Suppressor macrophage treated with lipopolysaccharide for 1 hour (primary cell): ENCODE measurements at places on chromosomes 2 and 18.

DNA sequence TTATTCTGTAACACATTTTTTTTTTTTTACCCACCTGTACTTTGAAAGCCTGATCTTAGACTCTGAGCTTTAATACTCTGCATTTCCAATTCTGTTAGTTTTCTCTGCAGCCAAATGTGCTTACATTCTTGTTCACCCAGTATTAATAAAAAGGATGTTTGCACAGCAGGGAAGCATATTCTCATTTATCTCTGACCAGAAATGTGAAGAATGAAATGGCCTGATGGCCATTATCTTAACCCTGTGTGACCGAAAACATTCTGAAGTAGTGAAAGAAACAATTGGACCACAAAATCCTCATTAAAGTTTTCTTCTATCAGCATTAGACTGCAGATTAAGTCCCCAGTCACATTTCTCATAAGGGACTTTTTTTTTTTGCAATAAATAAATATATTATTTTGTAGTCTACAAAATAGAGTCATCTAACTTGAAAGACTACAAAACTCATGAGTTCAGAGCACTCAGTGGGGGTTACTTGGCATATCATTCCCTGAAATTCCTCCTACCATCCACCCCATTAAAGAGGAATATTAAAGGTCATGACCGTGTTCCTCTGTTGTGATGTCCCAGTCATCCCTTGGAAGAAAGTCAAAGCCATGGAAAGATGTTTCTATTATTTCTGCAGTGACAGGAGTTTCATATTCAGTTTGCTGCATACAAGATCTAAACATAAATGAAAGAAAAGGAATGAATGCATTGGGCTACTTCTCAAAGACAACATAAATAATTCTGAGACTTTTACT, 364.4 kb downstream of the RND3 start:
- DNase-seq: no peak

- DNase-seq: no peak
Measured at GRCh38 chr2:240603081-240603835, 16.7 kb downstream of the CAPN10 start.

DNA sequence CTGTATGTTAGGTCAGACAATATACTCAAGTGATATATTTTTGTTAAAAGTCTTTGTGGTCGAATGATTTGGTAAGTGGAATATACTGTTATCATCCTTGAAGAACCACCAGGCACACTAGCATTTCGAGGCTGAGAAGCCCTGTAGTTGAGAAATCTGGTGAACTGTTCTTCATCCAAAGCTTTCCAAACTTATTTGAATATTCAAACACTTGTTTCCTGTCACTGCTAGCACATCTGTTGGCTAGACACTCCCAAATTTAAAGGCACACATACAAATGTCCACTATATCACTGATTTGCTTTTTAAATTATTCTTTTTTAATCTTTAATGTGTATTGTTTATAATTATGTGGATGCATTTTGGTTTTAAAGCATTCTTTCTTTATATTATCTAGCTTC, 241.9 kb upstream of the CNTNAP5 start:
- DNase-seq: no peak

- DNase-seq: no peak
Measured at GRCh38 chr2:81672923-81673322, 1368.4 kb upstream of the LRRTM1 start.

DNA sequence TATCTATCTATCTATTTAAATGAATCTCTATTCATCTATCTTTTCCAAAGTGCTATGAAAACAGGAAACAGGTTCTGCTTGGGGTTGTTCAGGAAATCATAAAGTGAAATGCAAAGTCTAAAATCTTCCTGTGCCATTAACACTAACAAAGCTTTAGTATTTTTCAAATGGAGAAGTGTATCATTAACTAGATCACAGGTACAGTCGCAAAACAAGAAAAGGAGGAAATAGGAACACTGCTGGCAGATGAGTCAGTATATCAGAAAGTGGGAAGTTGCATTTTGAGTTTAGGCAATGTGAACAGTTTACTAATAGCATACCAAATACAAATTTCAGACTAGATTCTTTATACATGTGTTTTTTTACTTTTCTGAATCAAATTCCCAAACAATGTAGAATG, 888.5 kb upstream of the FSHR start:
- peak; percentile 25 for DNase-seq

DNA sequence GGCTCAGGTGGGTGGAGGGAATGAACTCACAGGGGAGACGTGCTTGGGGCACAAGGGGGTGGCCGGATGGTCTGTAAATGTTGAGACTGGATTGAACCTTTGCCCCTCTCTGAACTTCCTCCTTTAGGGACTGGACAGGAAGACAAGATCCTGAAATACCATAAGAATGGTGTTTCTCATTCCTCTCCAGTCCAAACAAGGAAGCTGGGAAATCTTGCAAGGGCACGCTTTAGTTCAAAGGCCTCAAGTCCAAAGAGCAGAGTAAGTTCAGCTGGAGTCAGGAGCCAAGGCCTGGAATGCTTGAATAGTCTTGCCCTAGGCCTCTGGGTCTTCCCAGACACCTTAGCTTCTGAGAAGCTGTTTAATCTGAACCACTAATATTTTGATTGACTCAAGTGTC, 52.4 kb upstream of the SIX3 start:
- DNase-seq: no peak

- peak; percentile 88 for DNase-seq
Measured at GRCh38 chr2:160429248-160430000, 64.2 kb downstream of the RBMS1 start.

DNA sequence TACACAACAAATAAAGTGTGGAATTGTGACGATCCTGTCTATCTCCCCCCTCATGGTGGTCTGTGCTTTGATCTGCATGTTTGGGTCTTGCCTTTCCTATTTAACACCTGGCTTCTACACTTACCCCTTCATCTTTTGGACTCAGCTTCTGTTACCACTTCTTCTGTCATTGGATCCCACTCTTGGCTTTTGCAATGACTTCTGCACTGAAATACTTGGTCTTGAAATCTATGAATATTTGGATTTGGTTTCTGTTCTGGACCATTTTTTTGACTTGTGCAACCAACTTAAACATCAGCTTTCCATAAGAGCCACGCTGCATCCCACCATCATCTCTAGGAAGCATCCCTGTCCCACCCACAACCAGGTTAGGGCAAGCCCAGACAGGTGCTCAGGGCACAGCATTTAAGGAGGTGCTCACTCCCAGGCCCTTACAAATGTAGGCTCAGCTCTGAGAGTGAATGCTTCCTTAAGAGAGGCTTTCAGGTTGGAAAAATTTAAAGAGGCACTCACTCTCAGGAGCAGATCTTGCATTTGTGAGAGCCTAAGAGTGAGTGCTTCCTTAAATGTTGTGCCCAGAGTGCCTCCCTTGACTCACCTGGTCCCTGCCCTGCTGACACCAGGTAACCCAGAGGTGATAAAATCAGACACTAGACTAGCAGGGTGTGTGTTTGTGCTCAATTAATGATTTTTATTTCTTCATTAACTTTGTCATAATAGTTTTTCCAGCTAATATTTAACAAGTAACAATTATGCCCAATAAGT, 124.5 kb upstream of the SH3BP4 start:
- no peak for DNase-seq

DNA sequence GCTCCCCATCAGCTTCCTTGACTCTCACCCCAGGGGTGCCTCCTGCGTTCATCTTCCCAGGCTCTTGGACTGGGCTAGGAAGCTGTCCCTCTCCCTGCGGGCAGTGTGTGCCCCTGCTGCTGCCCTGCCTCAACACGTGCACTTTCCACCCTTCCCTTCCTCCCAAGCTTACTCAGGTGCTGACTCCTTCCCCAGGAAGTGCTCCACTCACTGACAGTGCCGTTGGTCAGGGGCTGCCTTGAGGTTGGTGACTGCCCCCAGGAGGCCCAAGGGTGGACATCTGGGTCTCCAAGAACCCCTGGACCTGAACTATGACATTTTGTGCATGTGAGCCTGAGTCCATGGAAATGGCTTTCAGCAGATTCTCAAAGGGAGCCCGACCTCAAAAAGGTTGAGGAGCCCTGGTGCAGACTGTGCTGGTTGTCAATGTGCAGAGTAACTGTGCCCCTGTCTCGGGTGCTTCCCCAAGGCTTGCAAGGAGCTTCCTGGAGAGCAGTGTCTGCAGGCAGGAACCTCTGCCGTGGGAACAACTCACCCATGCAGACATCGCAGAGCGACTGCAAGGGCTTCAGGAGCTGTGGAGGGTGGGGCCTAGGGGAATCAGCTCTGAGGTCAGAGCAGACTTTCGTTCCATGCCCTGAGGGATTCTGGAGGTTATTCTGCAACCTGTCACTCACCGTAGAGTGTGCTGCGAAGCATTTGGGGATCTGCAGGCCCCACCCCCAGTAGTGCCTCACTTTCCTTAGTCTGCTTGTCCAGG, 116.5 kb upstream of the MCFD2 start:
- no peak for DNase-seq

- no peak for DNase-seq
Measured at GRCh38 chr2:184047536-184047935, 550.8 kb upstream of the ZNF804A start.

DNA sequence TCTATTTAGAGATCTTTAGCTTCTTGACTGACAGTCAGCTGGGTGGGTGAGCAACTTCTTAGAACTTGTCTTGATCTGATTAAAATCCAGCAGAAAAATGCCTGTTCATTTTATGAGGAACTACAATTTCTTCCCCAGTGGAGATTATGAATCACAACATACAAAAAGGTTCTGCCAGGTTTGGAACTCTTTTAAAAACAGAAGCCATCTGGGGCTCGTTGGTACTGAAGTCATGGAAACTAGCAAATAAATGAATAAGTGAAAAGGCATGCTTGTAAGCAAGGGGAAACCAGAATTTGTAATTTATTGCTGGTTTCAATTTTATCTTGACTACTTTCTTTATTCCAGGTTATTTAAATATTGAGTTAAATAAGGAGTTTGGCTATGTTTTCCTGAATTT, 767.4 kb downstream of the MBD2 start:
- DNase-seq: no peak

- peak; percentile 45 for DNase-seq
Measured at GRCh38 chr2:26243470-26244308, 743 bp downstream of the HADHA start.

GRCh38 chr2:9985531-9986328, 34.2 kb downstream of the GRHL1 start:
- DNase-seq: no peak

- DNase-seq: peak; percentile 63
Measured at GRCh38 chr2:160417745-160418397, 75.7 kb downstream of the RBMS1 start.

DNA sequence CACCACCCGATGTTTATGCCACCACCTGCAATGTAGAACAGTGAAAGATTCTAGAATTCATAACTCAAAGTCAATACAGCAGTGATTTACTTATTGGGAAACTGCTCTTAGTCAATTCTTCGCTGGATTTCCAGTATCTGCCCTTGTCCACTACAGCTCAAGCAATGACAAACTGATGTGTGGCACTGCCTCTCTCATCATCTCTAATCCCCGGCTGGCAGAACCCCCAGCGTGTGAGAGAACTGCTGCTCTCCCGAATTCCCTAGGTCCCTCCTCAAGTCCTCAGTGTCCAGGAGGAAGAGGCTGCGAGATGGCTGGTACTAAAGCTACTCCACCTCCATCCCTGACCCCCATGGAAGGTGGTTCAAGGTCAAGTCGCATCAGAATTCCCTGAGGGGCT, 1.6 kb downstream of the TXNL4A start:
- DNase-seq: no peak

- DNase-seq: no peak
Measured at GRCh38 chr2:80149991-80150390, 154.6 kb downstream of the LRRTM1 start.

DNA sequence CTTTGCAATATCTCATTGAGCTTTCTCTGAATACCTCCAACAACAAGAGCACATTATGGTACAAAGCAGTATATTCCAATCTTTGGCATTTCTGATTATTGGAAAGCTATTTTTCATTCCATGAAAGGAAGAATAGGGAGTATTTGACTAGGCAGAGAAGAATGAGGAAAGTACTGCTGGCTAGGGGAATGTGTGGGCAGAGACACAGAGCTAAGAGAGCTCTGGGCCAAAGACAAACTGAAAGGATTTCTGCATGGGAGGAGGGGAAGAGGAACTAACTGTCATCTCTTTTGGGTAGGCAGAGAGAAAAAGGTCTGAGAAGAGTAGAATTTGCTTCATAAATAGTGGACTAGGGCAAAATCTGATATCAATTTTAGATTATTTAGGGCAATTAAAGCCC, 150.8 kb downstream of the CCDC85A start:
- DNase-seq: no peak

DNA sequence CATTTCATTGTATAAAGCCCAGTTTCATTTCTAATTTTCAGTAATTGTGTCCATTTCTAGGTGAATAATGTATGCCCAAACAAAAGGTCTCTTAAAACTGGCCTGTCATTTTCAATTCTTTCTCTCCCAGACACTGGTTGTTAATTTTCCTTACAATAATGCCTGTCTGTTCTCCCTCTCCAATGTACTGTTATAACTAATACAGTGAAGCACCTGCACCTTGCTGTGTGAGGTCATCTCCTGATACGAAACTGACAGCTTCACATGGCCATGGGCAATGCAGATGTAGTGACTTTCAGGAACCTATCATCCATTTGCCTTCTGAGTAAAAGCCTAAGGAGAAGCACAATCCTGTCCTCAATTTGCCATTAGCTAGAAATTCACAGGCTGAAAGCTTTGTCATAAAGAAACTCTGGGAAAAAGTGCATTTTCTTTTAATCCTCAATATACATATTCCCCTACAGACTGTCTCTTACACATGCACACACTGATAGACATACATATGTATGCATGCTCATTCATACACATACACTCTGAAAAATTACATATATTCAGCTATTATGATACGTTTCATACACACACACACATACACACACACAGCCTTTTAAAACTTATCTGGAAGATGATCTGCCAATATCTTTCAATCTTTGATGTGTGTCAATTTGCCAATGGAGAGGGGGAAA, 1030.3 kb downstream of the TDRD15 start:
- no peak for DNase-seq

DNA sequence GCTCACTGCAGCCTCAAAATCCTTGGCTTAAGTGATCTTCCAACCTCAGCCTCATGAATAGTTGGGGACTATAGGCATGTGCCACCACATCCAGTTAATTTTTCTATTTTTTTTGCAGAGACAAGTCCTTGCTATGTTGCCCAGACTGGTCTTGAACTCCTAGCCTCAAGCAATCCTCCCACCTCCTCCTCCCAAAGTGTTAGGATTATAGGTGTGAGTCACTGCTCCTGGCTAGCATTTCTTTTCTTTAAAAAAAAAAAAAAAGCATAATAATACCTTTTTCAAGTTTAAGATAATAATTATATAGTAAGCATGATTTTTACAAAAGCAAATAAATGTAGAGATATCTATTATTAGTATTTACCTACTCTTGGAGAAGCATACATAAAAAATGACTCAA, 36.1 kb downstream of the PPP4R1 start:
- DNase-seq: no peak

GRCh38 chr2:20080839-20081415, 29.5 kb upstream of the LAPTM4A start:
- no peak for DNase-seq
